Esophagus mucosa (tissue), 1 donor: ENCODE measurements at places on chromosomes 12 and 14.
A peak's percentile ranks its signal among the peaks of the same experiment; 100 is the strongest.

DNA sequence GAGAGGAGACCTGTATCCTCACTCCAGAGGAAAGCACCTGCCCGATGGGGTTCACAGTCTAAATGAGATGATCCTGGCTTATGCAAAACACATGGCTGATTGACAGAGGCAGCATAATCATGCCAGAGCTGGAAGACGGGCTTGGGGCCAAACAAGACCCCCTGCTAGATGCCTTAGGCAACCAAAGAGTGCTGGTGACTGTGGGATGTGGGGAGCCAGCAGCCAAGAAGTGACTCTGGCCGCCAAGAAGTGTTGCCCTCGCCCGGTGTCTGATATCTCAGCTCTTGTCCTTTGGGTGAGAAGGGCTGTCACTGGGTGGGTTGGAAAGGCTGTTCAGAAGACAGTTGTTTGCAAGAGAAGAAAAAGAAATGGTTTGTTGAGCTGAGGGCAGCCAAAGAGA, 56.7 kb downstream of the PLEKHG3 start:
- ATAC-seq: no peak

DNA sequence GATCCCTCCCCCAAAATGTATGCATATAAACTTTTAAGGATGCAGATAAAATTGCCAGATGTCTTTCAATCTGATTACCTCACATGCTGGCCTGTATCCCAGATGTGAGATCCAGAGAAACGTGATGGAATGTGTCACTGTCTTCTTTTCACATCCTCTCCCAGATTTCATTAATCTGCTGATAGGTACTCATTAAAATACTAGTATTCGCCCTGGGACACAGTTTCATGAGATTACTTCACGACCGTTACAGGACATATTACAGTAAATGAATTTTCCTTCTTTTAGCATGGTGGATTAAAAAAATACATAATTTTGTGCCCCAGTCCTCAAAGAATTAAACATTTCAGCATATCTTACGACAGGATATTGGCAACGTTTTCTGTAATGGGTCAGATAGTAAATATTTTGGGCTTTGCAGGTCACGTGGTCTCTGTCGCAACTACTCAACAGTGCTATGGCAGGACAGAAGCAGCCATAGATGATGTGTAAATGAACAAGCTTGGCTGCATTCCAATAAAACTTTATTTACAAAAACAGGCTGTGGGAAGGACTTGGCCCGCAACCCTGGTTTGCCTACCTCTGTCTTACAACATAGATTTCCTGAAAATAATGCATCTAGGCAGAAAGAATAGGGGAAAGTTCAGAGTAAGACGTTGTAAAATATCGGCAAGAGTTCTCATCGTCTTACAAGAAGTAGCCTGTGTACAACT, 156.0 kb upstream of the DIO3 start:
- no peak for ATAC-seq

GRCh38 chr14:32343926-32344430, 14.9 kb downstream of the AKAP6 start:
- peak; percentile 68 for ATAC-seq

- no peak for ATAC-seq
Observed at GRCh38 chr12:37547611-37548010, 769.0 kb upstream of the ALG10B start.

GRCh38 chr12:88662961-88663360, 82.7 kb upstream of the KITLG start:
- ATAC-seq: no peak

GRCh38 chr14:30114051-30114450, 186.4 kb upstream of the PRKD1 start:
- no peak for ATAC-seq

DNA sequence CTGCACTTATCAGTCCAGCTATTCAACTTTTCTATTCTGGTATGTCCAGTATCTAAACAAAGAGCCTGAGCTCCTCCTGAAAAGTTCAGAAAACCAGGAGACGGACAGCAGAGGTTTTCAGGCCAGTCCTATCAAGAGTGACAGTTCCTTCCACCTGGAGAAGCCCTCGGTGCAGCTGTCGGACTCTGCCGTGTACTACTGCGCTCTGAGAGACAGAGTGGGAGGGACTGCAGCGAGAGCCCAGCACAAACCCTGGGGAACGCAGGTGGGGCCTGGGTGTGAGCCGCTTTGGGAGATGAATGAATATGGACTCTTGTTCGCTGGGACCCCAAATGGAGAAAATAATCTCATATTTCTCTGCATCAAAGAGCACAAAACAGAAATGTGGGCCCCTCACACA, 329.8 kb upstream of the OR4E1 start:
- no peak for ATAC-seq

GRCh38 chr12:76813265-76813664, 49.4 kb downstream of the ZDHHC17 start:
- no peak for ATAC-seq

DNA sequence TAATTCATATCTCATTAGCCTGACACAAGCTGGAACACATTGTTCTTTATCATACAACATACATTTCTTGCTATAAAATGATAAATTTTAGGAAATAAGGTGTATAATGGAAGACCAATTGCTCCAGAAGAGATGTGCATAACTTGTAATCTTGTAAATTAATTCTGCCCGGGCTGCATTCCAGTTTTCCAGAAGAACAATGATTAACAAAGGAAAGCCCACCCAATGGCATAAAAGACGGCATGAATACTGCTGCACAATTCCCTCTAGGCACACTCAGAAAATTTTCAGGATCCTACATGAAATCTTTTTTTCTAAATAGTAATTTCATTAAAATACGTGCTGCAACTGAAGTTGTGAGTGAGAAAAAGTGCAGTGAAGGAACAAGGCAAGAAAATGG, 137.4 kb upstream of the KRR1 start:
- no peak for ATAC-seq

- ATAC-seq: no peak
Observed at GRCh38 chr14:98240376-98240775, 1031.6 kb downstream of the BCL11B start.

DNA sequence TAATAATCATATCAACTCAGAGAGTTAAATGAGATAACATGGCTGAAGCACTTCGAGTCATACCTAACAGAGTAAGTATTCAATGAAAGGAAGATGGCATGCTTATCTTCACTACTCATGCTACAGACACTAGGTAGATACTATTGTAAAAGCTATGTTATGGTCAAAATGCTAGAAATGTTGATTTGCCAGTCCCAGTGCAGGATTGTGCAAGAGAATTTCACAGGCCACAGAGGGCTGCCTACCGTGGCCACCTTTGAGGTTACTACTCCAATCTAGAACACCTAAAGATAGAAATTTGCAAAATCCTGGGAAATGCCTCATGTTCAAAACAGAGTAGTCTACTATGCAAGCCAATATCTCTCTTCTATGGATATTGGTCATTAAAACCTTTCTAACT, 75.3 kb upstream of the PLEKHG7 start:
- no peak for ATAC-seq

DNA sequence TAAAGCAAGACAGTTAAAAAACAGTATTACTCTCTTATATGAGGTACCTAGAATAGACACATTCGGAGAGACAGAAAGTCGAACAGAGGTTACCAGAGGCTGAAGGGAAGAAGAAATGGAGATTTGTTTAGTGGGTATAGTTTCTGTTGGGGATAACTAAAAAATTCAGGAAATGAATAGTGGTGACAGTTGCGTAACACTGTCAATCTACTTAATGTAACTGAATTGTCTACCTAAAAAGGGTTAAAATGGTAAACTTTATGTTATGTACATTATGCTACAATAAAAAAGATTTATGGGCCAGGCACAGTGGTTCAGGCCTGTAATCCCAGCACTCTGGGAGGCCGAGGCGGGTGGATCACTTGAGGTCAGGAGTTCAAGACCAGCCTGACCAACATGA, 30.6 kb upstream of the SLC6A13 start:
- no peak for ATAC-seq

GRCh38 chr12:6635856-6636531, at the start of gene LPAR5:
TSS of gene LPAR5 (minus strand) at chr12:6635959. CDS start at chr12:6621248, 14,711 bp downstream.
- peak; percentile 94 for ATAC-seq

GRCh38 chr14:37763266-37763665, 167.8 kb downstream of the TTC6 start:
- ATAC-seq: no peak

GRCh38 chr12:546920-547845, 87.4 kb downstream of the B4GALNT3 start:
- ATAC-seq: peak; percentile 72

DNA sequence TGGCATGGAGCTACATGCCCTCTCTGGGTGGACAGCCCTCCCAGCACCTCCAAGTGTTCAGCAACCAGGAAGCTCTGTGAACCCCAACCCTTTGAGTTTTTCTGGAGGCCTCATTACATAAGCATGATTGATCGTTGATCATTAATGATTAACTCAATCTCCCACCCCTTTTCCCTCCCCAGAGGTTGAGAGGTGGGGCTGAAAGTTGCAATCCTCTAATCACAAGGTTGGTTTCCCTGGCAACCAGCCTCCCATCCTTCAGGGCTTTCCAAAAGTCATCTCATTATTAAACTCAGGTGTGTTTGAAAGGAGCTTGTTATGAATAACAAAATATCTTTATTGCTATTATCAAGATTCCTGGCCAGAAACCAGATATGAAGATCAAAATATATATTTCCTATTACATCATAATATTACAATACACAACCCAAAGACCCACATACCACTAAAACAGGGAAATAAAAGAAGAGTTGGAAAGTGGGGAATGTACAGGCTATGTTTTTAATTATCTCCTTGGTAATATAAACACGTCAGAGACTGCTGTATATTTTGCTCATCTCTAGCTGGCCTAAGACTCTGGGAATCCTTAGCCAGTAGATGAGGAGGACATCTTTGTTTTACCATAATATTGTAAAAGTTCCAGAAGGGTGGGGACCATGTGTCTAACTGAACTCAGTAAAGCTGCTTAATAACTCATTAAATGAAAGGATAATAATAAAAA, 73.6 kb downstream of the SSPN start:
- ATAC-seq: no peak
